ENCODE measurements at places on chromosomes 2 and 18.
A peak's percentile ranks its signal among the peaks of the same experiment; 100 is the strongest.

GRCh38 chr2:48738806-48739205, 16.7 kb downstream of the LHCGR start:
- no peak for DNase-seq

DNA sequence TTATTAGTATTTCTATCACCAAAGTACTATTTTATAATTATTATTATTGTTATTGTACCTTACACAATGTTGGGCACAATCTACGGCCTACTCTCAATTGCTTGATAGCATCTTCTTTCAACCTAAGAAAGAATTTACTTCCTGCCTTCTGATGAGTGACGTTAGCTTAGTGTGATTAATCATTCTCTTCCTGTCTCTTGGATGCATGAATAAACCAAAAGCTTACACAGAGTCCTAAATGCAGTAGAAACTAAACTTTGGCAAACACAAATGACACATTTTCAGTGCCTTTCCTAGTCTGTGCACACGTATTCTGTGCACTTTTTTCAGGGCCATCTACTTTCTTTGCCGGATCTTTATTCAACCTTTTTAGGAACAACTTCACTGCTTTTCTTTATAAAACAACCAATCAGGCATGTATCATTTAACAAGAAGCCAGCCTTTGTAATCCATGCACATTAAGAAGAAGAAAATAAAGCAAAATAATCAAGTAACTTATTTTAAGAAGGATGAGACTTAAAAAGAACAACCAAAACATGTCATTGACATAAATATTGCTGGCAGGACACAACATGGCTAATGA, 19.1 kb downstream of the TRAK2 start:
- peak; percentile 69 for DNase-seq

GRCh38 chr18:4004183-4004829, 450.8 kb downstream of the DLGAP1 start:
- DNase-seq: no peak

- DNase-seq: peak; percentile 78
Measured at GRCh38 chr2:167196461-167197252, 308.4 kb downstream of the XIRP2 start.

GRCh38 chr2:717661-718060, 40.5 kb upstream of the TMEM18 start:
- no peak for DNase-seq

GRCh38 chr2:105634198-105634597, 110.5 kb upstream of the NCK2 start:
- DNase-seq: no peak

GRCh38 chr2:157460384-157460837, 16.5 kb upstream of the CYTIP start:
- DNase-seq: no peak

DNA sequence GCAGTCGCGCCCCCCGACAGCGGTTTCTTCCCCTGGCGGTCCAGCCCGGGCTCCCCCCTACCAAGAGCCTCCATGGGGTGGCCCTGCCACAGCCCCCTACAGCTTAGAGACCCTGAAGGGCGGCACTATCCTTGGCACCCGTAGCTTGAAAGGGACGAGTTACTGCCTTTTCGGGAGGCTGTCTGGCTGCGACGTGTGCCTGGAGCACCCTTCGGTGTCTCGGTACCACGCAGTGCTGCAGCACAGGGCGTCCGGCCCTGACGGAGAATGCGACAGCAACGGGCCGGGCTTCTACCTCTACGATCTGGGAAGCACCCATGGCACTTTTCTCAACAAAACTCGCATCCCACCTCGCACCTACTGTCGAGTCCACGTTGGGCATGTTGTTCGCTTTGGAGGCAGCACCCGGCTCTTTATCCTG, 475 bp downstream of the SLC4A1AP start:
- DNase-seq: no peak

DNA sequence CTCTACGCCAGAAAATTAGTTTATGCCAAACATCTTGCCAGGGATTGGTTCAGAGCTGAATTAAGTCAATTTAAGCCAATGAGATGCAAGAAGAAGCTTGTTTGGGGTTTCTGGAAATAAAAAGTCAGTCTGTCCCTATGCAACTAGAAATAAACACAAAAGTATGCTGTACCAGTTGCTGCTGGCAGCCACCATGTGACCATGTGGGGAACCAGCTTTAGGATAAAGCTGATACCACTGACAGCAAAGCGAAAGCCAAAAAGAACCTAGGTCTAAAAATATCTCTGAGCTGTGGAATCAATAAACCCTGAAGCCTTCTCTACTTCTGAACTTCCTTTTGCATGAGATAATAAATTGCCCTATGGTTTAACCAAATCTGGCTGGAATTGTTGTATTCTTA, 181.8 kb upstream of the PARD3B start:
- DNase-seq: no peak

GRCh38 chr18:13433125-13433524, 214.6 kb downstream of the LDLRAD4 start:
- DNase-seq: no peak

DNA sequence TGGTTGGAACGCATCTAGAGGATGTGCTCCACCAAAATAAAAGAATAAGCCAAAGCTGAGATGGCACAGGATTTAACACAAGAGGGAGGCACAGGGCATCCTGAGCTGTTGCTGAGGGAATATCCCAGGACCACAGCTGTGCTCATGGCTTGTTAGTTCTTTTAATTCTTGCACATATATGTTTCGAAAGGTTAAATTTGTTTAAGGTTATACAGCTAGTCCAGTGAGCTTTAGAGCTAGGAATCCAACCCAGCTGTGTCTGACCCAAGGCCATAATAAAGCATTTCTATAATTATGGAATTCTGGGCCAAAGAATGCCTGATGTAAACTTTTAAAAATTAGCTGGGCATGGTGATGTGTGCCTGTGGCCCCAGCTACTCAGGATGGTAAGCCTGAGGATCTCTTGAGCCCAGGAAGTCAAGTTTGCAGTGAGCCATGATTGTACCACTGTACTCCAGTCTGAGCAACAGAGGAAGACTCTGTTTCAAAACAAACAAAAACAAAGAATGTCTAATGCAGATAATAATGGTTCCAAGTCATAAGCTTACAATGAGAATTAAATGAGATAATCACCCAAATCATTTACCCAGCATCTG, 66.4 kb upstream of the CCBE1 start:
- DNase-seq: no peak

DNA sequence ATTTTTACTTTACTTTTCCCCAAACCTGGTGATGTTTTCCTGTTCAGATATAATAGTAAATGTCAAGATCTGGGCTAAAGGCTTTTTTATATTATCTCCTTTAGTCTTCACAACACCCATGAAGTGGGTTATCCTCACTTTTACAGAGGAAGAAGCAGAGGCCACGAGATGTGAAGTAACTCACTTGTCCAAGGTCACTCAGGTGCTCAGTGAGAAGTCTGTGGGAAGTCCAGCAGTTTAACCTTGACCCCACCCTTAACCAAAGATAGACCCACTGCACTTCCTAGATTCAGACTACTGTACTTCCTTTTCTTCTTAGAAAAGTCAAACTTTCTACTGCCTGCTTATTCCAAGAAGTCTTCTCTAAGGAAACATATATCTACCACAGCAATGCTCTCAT, 56.3 kb upstream of the STAT1 start:
- DNase-seq: no peak

DNA sequence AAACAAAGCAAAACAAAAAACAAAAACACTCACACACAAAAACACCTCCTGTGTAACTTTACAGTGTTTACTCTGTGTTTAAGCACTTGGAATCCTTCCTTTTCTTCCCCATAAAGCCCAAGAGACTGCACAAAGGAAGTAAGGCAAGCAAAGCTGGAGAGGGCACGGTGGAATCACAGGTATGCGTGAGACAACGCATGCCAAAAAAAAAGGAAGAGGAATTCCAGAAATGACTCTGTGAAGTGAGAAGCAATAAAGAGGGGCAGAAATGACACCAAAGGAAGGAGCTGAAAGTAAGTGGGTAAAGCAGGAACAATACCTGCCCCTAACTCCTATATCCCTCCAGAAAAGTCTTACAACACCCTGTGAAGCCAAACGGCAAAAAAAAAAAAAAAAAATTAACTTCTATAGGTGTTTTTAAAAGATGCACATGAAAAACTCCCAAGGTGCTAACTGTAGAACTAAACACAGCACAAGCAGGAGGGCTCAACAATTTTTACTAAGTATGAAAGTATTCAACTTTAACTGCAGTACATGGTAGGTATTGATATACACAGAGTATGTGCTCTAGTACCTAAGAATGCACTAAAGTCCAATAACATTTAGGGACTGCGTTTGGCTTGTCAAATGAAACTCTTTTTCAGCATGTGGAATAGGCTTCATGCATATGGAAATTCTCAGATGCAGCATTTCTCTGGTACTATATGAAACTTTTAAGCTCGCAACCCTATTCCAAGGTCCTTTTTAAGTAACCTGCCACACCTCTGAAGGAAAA, 9.1 kb downstream of the RND3 start:
- DNase-seq: no peak

GRCh38 chr2:45974762-45975408, 322.3 kb upstream of the EPAS1 start:
- DNase-seq: no peak

DNA sequence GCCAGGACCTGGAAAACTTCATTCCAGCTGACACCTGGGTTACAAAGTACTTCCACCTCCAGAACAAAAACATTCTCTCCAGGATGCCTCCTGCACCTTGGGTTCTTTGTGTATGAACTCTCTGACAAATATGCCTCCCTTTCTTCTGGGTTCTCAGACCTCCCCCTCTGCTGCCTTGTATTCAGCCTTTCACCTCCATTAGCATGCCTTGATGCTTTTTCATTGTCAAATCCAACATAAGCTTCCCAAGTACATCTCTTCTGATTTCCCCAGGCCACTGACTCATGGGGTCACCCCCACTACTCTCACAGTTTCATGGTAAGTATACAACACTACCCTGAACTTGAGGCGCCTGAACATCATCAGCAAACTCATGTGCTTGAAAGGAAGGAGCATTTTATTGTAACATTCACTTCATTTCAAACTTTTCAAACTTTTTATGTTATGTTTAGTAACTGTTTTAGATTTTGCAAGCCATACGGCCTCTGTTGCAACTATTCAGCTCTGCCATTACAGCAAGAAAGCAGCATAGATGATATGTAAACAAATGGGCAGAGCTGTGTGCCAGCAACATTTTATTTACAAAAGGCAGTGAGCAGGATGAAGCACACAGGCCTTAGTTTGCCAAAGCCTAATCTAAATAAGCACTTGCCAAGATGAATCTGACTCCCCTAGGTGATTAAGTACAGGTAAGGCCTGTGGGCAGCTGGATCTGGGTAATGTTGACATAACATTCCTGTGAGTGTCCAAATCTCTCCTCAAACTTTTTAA, 32.5 kb upstream of the MRPS9 start:
- no peak for DNase-seq

DNA sequence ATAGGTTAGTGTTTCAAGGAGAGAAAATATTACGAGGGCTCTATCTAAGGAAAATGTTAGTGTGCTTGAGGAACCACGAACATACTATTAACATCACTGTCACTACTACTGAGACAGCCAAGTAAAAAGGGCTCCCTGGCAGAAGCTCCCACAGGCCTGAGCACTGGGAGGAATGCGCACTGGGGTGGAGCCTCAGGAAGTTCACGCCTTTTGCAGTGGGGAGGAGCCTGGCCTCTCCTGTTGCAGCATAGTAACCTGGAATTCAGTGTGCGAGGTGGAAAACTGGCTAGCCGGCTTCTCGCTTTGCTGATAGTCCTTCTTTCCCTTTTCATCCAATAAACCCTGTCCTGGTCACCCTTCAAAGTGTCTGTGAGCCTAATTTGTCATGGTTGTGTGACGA, 250.3 kb downstream of the ERBB4 start:
- DNase-seq: no peak

DNA sequence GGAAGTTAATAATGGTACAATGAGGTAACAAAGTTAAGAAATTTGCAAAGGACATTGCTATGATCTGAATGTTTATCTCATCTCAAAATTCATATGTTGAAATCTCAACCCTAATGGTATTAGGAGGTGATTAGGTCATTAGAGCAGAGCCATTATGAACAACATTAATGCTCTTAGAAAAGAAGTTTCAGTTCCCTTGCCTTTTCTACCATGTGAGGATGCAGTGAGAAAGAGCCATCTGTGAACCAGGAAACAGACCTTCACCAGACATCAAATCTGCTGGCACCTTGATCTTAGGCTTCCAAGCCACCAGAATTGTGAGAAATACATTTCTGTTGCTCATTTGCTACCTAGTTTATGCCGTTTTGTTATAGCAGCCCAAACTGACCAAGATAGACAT, 757.6 kb downstream of the NR4A2 start:
- DNase-seq: no peak

DNA sequence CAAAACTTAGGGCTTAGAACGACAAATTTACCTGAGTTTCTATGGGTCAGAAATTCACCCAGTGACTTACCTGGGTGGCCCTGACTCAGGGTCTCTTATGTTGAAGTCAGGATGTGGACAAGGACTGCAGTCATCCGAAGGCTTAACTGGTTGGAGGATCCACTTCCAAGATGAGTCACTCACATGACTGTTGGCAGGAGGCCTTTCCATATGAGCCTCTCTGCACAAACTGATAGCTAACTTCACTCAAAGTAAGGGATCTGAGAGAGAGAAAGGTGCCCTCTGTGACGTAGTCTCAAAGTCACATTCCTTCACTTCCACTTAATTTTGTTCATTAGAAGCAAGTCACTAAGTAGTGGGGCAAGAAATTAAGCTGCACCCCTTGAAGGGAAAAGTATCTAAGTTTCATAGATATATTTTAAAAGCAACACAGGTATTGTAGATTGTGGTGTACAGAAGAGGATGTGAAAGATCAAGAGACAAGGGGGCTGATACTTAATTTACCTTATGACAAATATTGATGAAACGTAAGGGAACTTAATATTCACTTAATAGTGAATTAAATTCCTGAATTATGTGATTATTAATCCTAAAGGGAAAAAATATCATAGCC, 48.4 kb downstream of the TANK start:
- DNase-seq: no peak

GRCh38 chr18:2971741-2972552, 41.0 kb downstream of the LPIN2 start:
- DNase-seq: peak; percentile 81

DNA sequence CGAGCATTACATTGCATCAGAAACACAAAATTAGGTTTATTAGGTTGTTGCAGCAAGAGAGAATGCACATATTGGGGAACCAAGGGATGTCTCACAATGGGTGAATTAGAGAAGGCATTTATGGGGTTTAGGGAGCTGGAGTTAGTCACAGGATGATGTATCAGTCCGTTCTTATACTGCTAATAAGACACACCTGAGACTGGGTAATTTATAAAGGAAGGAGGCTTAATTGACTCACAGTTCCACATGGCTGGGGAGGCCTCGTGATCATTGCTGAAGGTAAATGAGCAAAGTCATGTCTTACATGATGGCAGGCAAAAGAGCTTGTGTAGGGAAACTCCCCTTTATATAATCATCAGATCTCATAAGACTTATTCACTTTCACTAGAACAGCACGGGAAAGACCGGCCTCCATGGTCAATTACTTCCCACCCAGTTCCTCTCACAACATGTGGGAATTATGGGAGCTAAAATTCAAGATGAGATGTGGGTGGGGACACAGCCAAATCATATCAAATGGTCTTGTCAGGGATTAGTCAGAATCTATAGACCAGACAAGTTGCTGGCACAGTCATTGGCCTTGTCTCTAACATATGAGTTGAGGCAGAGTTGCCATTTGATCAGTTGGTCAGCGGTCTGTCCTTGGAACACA, 61.9 kb upstream of the RBMS1 start:
- DNase-seq: no peak
